ENCODE measurements at places on chromosomes 7 and 10.

DNA sequence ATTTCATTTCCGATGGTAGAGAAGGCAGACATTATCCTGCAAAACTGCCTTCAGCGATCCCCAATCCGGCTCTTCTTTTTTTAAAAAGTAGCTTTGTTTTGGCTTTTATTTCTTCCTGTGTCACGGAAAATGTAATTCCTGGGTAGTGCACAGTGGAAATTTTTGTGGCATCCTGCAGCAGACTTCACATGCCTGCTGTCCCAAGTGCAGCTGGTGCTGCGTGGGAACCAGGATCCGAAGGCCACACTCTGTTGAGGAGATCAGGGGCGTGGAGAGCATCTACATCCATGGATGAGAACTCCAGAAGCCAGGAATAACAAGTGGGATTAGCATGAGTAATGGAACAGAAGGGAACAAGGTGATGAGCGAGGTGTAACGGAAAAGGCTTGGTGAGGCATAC, 4.6 kb downstream of the VWA2 start:
- DNase-seq, result no peak

- no peak for DNase-seq
Measured at GRCh38 chr7:151773797-151774196, 103.1 kb downstream of the PRKAG2 start.

DNA sequence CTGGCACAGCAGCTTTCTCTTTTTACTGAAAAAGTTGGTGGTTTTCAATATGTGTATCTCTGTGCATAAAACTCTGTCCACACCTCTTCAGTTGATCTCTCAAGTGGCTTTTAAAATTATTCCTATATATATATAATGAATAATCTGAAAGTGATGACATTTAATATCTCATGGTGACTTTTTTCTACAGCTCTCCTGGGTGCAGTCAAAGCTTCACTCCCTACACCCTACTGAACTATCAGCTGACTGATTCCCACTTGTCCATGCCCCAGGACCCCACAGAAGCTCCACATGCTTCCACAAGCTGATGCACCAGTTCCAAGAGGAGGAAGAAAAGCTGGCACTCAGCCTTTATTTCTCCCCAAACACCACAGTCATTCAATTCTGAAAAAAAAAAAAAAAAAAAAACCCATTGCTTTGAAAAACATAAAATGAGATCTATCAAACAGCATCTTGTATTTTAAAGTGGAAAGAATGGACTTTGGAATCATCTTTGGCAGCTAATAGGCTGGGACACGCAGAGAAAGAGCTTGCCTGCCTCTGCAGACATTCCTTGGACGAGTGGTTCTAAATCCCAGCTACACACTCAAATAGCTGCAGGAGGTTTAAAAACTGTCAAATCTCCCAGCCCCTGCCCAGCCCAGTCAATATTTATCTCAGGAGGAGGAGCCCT, 75.3 kb upstream of the GDF10 start:
- DNase-seq, result no peak

GRCh38 chr7:23058408-23059096, 44.6 kb upstream of the HYCC1 start:
- no peak for DNase-seq

GRCh38 chr10:70969188-70969587, 80.8 kb upstream of the PCBD1 start:
- no peak for DNase-seq

DNA sequence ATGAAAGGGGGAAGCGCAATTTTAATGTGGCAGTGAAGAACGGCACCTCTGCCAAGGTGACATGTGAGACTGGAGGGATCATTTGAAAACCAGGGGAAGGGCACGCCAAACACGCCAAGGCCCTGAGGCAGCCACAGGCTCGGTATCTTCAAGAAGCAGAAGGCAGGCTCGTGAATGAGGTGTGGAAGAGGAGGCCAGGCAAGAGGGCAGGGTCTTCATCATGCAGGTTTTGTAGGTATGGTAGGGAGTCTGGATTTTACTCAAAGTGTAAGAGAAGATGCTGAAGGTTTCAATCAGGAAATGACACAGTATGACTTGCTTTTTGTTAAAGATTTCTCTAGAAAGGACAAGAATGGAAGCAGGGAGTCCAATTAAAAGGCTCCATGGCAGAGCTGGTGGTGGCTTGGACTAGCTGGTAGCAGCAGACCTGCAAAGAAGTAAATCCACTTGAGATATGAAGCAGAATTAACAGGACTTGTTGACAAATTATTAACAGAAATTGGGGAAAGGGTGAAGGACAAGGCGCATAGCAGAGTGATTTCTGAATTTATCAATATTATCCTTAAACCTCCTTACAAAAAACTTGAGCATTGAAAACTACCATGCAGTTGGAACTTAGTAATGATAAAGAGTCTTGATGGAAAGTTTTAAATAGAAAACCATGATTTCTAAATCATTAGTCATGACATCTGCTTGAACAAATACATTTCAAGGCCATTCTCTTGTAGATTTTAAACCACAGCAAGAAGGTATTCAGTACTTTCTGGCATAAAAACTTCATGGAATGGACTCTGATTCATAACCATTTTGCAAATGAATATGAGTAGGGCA, 70.4 kb downstream of the COA1 start:
- DNase-seq, result no peak

GRCh38 chr7:77258593-77258992, 59.0 kb upstream of the FGL2 start:
- DNase-seq, result no peak

GRCh38 chr7:105336009-105336408, 52.7 kb downstream of the SRPK2 start:
- DNase-seq, result no peak

- no peak for DNase-seq
Measured at GRCh38 chr10:118251791-118252190, 90.3 kb downstream of the FAM204A start.

DNA sequence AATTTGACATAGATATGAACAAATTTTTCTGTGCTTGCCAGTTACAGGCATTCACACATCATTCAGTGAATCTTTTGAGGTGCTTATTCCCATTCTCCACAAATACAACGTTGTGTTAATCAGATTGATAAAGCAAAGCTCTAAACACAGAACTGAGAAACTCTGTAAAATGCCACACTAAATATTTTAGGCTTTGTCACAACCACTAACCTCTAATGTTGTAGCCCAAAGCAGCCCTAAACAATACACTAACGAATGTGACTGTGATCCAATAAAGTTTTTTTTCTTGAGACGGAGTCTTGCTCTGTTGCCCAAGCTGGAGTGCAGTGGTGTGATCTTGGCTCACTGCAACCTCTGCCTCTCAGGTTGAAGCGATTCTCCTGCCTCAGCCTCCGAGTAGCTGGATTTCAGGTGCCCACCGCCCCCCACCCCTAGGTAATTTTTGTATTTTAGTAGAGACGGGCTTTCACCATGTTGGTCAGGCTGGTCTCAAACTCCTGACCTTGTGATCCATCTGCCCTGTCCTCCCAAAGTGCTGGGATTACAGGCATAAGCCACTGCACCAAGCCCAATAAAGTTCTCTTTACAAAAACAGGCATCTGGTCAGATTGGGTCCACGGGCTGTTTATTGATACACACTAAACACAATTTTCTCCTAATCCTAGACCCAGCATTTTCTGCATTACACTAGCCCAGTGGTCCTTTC, 6.9 kb downstream of the CYCS start:
- DNase-seq, result no peak

- no peak for DNase-seq
Measured at GRCh38 chr7:157670490-157671357, 333.9 kb downstream of the DNAJB6 start.

DNA sequence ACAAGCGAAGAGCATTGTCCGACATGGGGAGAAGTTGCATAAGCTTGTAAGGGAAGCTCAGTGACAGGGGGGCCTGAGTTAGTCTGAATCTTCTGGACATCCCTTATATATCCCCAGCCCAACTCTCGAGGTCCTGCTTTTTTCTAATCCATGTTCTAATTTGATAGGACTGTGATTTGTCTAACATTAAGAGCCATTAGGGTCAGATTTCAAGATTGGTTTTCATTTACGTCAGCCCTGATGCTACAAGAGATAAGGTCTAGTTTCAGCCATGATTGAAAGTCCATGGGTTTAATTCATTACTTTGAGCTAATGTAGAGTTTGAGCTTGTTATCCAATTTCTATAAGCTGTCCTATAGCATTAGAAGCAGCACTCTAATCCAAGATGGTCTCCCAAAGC, 20.3 kb downstream of the TLX1 start:
- no peak for DNase-seq

GRCh38 chr7:111210996-111211395, 120.1 kb downstream of the LRRN3 start:
- no peak for DNase-seq

- DNase-seq, result no peak
Measured at GRCh38 chr10:20765066-20765465, 132.0 kb downstream of the NEBL start.

- DNase-seq, result no peak
Measured at GRCh38 chr7:20475756-20476155, 139.7 kb upstream of the ABCB5 start.

- no peak for DNase-seq
Measured at GRCh38 chr7:27871866-27872265, 131.9 kb downstream of the TAX1BP1 start.
